Cerebellum (tissue), 4 donors: ENCODE measurements at places on chromosomes 11 and 22. TPM values are rescaled to one million over a fixed set of nuclear protein-coding genes. Genes with fewer than 3 reads are reported as not detected.

DNA sequence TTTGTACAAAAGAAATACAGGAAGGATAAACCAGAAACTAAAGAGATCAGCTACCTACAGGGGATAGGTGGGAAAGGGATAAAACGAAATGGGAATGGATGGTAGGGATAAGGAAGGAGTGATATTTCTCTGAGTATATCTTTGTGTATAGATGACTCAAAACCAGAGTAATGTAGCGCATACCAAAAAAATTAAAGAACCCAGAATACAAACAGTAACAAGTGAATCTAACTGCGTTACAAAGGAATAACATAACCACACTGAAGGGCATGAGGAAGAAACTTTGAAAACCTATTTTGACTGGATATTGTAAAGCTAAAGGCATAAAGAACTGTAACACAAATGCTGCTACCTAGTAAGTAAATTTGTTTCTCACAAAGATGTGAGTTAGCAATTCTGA lies 37.9 kb downstream of the MAPK1 start:
- DNase-seq: no peak

DNA sequence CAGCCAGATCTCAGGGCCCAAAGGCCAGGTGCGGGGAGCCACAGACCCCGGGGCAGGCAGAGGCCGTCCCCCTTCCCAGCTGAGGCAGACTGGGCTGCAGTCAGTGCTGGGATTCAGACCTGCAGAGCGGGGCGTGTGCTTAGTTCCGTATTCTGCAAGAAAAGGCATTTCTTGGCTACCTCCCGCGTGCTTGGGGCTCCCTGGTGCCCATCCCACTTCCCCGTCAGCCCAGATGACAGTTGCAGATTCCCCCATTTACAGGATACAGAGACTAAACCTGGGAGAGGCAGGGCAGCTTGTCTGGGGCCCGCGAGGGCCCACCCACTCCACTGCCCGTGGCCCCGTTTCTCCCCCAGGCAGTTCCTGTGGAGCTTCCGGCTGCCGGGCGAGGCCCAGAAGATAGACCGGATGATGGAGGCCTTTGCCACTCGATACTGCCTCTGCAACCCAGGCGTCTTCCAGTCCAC lies 18.3 kb downstream of the CYTH4 start:
- DNase-seq: no peak

DNA sequence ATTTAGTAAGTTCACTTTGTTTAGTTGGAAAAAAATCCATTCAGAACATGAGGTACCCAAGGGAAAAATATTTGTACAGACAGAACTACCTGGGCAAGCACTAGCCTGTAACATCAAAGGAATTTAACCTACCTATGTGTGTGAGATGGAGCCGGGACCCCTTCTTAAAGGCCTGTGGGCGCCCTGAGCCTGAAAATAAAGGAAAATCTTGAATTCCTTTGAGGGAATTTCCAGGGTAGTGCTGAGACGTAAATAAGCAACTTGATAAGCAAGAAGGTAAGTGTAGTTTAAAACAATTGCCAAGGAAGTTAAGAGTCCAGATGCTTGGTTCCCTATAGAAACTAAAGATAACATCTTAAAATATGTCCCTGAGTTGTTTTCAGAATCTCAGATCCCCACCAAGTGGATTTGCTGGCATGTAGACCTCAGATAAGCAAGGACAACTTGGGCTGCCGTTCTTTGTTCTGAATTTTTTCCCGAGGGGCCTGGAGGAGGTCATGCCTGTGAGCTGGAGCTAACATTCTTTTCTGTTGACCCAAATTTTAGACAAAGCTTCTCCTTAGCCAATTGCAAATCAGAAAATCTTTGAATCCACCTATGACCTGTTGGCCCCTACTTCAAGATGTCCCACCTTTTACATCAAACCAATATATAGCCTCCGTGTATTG lies 31.0 kb downstream of the MED17 start:
- no peak for DNase-seq

DNA sequence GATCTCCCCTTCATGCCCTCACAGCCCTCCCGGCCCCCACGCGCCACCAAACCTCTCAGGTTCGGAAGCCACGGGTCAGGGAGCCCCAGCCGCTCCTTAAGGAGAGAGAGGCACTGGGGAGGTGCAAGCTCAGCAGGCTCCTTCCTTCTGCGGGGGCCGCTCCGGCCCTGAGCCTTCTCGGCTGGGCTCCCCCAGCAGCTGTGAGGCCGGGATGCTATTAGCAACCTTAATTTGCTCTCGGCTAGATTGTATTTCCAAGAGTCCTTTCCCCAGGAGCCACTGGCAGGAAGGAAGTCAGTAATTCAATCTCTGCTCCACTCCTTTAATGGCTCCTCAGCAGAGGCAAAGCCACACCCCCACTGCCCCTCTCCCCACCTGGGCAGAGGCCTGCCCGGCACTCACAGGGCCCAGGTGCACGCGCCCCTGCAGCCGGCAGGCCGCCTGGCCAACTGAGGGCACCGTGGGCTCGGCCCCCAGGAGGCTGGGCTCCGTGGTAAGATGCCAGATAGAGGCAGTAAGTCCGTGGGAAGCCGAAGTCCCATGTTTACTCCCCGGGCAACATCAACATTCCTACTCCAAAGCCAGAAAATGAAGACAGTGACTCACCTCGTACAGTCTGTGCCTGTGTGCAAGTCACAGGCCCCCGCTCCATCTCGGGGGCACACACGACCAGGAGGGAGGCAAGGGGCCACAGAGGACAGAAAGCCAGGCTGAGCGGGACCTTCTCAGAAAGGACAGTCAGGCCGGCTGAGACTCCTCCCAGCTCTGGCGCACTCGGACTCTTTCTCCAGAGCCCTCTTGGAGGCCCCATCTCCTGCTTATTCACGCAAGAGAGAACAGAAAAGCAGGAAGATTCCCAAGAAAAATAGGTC lies 5.2 kb downstream of the IGSF9B start:
- peak; percentile 78 for DNase-seq

The IGLL5 gene
- not detected for total RNA-seq

GRCh38 chr11:68047437-68048290 lies 8.8 kb downstream of the TCIRG1 start:
- no peak for DNase-seq

GRCh38 chr11:126317756-126318573 lies 14.1 kb downstream of the DCPS start:
- DNase-seq: peak; percentile 78

- DNase-seq: no peak
Measured at GRCh38 chr11:60455531-60456042, at the start of gene MS4A1. Gene MS4A1 (plus strand): TSS chr11:60455847. CDS start chr11:60462375, 6,528 bp downstream.

The RASD2 gene
- total RNA-seq: 1.5 TPM

DNA sequence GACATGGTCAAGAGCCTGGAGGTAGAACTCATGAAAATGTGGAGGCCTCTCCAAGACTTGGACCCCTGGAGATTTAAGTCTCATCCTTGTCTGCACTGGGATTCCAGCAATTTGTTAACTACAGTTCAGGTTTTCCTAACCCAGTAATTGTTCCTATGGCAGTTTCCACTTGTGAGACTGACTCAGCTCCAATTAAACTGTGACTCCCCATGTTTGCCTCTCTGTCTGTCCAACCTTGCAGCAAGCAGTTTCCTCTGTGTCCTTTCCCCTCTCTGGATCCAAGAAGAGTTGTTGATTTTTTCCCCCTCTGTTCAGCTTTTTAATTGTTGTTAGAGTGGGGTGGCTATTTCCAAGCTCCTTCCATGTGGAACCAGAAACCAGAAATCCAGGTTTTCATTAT lies 16.2 kb upstream of the ARHGAP20 start:
- no peak for DNase-seq

DNA sequence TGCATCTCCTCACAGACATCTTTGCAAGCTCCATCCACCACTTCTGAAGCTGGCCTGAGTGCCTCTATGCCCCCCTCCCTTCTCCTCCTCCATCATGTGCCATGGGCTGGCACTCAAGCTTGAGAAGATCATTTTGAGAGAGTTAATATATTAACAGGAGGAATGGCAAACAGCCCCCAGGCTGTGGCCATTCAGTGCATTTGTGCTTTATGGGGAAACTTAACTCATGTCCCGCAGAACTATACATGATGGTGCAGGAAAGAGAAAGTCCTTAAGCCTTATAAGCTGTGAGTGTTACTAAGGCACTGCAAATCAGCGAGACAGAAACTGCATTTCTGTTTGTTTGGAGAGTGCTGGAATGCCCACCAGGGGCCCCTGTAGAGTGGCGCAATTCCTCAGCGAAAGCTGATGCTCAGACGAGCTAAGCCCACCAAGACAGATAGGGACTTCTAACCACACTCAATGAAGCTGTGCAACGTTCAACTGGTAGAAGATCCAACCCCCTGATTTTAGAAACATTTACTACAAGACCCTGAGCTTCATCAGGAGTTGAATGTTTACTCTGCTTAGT lies 26.8 kb upstream of the PHLDA2 start:
- no peak for DNase-seq

DNA sequence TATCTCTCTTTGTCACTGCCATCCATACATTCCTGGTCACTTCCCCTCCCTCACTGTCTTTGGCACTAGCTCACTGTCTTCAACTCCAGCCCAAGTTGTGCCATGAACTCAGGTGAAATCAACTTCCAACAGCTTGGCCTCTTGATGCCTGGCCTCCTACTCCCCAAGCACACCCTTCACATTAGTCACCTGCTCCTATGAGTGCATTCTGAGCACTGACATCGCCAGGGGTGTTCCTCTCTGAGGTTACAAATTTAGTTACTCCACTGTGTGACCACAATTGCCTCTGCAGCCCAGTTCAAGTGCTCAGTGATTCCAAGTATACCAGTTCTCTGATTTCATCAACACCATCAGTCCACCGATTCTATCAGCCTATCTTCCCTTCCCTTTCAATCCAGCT lies 10.8 kb downstream of the DRD2 start:
- no peak for DNase-seq

GRCh38 chr11:9020916-9021315 lies 17.1 kb upstream of the NRIP3 start:
- DNase-seq: no peak

The FOXR1 gene
- total RNA-seq: not detected

The PNPLA3 gene
- 7.7 TPM for total RNA-seq

- DNase-seq: no peak
Measured at GRCh38 chr11:118524757-118525470, 2.4 kb upstream of the TTC36 start.

- DNase-seq: peak; percentile 65
Measured at GRCh38 chr22:40436505-40437431, 66.4 kb downstream of the SGSM3 start.

The KRTAP5-2 gene
- total RNA-seq: not detected

The GAB2 gene
- 16.7 TPM for total RNA-seq

DNA sequence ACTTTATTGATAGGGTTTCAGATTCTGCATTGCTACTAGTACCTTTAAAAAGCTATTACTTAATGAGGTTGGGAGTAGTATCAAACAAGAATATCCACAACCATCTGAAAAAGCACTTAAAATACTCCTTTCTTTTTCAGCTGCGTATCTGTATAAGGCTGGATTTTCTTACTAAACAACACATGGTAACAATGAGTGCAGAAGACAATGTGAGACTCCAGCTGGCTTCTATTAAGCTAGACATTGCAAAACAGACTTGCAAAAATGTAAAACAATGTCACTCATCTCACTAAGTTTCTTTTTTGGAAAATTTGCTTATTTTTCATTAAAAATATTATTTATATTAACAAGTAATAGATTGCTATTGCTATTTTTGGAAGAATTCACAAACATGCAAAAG lies 132.6 kb downstream of the WNT11 start:
- no peak for DNase-seq

- no peak for DNase-seq
Measured at GRCh38 chr11:120267319-120267718, 27.4 kb downstream of the POU2F3 start.

DNA sequence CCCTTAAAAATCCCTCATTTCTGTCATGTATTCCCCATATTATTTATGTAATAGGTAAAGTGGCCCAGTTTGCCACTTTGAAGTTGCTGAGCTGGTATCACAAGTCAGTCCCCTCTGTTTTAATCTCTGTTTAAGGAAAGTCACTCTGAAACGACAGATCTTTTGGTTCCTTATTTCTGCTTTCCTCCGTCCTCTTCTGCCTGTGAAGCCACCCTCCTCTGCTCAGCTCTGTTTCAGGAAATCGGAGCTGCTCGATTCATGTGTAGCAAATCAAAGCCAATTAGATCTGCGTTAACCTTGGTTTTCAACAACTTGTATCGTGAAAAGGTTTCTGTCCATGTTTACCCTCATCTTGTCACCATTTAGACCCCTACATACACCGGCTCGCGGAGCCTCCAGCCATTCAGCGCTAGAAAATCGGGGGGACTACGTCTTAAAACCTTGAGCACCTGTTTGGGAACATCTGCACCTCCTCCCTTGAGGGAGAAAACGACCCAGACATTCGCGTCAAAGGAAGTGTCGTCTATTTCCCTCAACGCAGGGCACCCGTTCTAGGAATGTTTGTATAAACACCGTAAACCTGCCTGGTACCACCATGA lies 576 bp upstream of the SC5D start:
- no peak for DNase-seq

- peak; percentile 48 for DNase-seq
Measured at GRCh38 chr22:38314933-38315822, 2.1 kb downstream of the CSNK1E start.

GRCh38 chr11:60265373-60266214 lies 14.9 kb upstream of the MS4A4A start:
- peak; percentile 46 for DNase-seq

The BTG4 gene
- not detected for total RNA-seq

DNA sequence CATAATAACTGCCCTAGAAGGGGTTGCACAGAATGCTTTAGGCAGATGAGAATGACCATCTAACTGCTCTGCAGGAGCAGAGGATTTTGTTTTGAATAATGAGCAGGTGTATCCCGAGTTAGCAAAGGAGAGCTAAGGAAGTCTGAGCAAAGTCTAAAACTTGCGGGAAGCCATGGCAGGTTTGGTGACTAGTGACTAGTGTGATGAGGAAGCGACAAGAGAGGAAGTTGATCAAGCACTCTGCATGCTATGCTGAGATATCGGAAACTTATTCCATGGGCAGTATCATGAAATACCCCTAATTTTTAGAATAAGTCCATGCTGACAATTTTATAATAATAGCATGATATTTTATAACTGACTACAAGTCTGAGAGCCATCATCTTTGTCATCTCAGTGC lies 12.9 kb downstream of the OLFML1 start:
- no peak for DNase-seq

The FERMT3 gene
- 1.5 TPM for total RNA-seq

DNA sequence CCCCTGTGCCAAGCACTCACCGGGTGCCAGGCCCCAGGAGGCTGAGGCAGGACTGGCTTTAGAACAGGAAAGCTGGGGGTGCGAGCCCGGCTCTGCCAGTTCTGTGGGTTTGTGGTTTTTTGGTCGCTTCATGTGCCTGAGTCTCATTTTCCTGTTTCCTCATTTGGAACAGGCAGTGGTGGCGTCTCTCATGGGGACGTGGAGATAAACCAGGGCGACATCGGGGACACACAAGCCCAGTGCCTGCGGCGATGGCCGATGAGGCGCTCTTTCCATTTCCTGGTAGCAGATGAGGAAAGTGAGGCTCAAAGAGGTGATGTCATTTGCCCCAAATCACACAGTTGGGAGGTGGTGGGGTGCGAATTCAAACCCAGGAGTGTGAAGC lies 20.8 kb upstream of the CHKA start:
- DNase-seq: no peak

DNA sequence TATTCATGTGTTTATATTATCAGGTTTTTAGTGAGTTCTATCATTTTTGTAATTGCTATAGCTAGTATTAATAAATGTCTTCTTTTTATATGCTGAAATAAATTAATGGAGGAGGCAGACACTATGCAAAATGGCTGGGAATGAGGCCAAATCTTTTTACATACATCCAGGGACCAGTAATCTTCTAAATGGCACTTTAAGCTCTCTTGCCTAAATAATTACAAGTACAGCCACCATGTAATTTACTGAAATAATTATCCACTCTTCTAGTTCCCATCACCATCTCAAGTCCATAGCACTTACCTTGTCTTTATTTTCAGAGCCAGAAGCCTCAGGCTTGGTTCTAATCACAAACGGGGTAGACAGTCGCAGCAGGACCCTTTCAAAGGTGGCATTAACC lies 79.1 kb downstream of the GUCY1A2 start:
- no peak for DNase-seq

The C11orf21 gene
- 0.27 TPM for total RNA-seq
